ENCODE measurements at places on chromosomes 11 and 22. TPM values are rescaled to one million over a fixed set of nuclear protein-coding genes. Genes with fewer than 3 reads are reported as not detected.

The KRTAP5-7 gene
- not detected for total RNA-seq

The OR51B5 gene
- 0.39 TPM for total RNA-seq

The CTSF gene
- total RNA-seq = 38.5 TPM

The C11orf97 gene
- total RNA-seq = not detected

The PTPMT1 gene
- 25.0 TPM for total RNA-seq

The GPHA2 gene
- total RNA-seq = 0.90 TPM

The SYT7 gene
- total RNA-seq = 0.20 TPM

The YPEL4 gene
- total RNA-seq = 13.5 TPM

The PATE4 gene
- not detected for total RNA-seq

The TSPAN18 gene
- total RNA-seq = 25.7 TPM

The MUC5AC gene
- not detected for total RNA-seq

The TOP3B gene
- 65.9 TPM for total RNA-seq

The KRTAP5-9 gene
- not detected for total RNA-seq

The RASGRP2 gene
- 656 TPM for total RNA-seq

The RFPL3 gene
- total RNA-seq = not detected

The OR5B12 gene
- 0.35 TPM for total RNA-seq
